M059J (cell line): ENCODE measurements at places on chromosomes 16 and 17.

DNA sequence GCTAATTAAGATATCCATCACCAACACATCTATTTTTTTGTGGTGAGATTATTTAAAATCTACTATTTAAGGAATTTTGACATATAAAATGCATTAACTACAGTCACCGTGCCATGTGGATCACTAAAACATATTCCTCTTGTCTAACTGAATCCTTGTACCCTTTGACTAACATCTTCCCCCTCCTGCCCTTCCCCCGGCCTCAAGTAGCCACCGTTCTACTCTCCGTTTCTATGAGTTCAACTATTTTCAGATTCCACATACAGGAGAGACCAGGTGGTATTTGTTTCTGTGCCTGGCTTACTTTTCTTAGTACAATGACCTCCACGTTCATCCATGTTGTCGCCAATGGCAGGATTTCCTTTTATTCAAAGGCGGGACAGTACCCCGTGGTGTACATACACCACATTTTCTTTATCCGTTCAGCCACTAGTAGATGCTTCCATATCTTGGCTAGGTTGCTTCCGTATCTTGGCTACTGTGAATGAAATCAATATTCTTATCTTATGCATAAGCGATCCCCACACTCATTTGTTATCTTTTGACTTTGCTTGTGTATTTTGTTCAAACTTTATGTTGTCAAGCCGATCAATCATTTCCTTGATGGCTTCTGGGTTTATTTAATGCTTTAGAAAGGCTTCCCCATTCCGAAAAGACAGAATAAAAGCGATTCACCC, 134.7 kb downstream of the KCNJ12 start:
- no peak for DNase-seq

- peak; percentile 82 for DNase-seq
Observed at GRCh38 chr17:77831474-77832179, 126.9 kb upstream of the TNRC6C start.

DNA sequence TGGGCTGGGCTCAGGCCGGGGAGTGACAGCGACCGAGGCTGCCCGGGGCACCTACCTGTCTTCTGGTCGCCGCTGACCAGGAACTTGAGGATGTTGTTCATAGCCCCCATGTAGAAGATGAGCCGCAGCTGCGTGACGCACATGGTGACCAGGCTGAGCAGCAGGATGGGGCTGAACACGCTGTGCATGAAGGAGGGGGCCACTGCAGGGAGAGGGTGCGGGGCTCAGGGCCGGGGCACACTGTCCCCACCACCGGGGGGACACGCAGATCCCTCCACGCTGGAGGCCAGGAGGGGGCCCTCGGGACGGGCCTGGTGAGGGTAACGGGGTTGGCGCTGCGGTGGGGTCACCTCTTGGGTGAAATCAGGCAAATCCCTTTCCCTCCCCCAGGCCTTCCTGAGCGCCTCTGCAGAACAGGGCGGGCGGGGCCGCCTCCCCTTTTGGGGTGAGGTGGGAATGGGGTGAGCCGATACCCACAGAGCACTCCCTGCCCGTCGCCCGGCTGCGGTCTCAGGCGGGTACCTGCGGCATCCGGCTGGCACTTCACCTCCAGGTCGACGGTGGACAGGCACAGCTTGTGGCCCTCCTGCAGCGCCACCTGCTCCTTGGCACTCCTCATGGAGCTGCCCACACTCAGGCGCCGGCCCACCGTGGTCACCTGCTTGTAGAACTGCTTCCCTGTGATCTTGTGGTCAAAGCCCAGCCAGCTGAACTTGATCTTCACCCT, 28.3 kb upstream of the PITPNA start:
- DNase-seq, result no peak

GRCh38 chr16:70665806-70666735, 19.7 kb downstream of the IL34 start:
- DNase-seq, result no peak

DNA sequence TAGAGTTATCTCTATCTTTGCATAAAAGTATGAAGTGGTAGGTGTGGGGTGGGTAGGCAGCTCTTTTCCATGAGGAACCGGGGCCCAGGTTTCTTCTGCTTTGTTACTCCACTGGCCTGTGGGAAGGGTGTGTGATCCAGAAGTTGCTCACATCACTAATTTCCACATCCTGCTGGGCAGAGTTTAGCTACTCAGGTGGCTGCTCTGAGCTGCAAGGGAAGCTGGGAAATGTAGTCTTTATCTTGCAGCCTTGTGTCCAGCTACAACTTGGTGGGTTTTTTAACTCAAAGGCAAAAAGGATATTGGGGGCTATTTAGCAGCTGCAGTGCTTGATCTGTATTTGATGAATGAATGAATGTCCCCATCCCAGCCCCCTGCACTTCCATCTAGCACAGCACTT, 335.3 kb downstream of the SNX29 start:
- peak; percentile 8 for DNase-seq

GRCh38 chr16:11674818-11675560, 6.7 kb downstream of the SNN start:
- DNase-seq, result peak; percentile 54

GRCh38 chr17:50843150-50843905, 7.9 kb downstream of the WFIKKN2 start:
- no peak for DNase-seq

DNA sequence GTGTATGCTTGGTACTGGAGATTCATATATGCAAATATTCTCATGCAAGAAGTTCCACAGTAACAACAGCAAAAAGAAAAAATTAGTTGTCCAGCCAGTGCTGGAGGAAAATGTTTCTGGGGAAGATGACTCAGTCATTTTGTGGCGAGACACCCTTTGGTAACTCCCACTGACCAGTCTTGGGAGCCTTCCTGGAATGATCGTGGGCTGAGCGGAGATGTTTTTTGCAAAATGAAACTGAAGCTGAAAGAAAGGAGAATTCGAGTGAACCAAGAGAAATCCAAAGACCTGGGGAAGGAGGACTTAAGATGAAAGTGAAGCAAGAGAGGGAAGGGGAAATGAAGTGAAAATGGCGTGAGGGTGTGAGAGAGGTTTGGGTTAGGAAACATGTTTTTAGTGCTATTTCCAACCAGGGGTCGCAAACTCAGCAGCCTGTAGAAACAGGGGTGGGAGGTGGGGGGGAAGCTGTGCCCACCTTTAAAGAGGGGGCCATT, 5.2 kb downstream of the ITPRIPL2 start:
- DNase-seq, result peak; percentile 93

DNA sequence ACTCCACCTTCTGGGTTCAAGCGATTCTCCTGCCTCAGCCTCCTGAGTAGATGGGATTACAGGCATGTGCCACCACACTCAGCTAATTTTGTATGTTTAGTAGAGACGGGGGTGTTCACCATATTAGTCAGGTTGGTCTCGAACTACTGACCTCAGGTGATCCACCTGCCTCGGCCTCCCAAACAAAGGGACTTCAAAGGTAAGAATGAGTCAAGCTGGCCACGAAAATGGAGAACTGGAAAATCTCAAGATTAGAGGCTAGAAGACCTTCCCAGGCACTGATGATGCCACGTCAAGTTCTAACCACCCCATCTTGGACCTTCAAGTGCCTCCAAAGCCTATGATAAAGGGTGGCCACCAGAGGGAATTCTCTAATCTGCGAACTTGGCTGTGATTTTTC, 1.3 kb upstream of the CCL15 start:
- no peak for DNase-seq

GRCh38 chr17:7141824-7142223, 27.2 kb upstream of the ASGR2 start:
- DNase-seq, result no peak

GRCh38 chr17:80464486-80464885, 11.9 kb downstream of the NPTX1 start:
- DNase-seq, result no peak

- peak; percentile 12 for DNase-seq
Observed at GRCh38 chr16:79089735-79090284, 510.7 kb downstream of the MAF start.

DNA sequence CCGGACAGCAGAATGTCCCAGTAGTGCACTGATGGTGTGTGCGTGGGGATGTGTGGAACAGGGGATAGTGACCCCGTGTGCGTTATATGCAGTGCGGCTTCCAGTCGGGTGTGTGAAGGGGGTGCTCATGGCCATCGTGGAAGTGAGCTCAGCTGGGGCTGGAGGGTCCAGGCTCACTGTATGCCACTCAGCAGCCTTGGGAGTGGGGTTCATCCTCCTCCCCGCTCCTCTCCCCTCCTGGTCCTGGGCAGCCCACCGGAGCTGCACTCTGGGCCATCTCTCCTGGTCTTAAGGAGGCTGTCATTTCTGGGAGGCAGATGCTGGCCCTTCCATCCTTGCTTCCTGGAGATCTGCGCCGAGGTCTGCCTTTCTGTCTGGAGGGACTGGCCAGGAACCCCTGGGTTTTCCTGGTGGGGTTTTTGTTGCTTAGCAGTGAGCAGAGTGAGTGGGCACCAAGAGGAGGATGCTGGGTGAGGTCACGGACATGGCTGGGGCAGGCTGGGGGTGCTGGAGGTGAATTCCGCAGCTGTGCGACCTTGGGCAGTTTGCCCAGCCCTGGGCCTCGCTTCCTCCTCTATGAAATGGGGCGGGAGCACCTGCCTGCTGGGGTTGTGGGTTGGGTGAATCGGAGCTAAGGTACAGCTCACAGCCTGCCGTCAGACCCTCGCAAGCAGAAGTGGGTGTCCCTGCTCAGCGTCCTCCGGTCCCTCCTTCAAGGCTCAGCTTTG, 164.1 kb downstream of the SEC14L1 start:
- no peak for DNase-seq

DNA sequence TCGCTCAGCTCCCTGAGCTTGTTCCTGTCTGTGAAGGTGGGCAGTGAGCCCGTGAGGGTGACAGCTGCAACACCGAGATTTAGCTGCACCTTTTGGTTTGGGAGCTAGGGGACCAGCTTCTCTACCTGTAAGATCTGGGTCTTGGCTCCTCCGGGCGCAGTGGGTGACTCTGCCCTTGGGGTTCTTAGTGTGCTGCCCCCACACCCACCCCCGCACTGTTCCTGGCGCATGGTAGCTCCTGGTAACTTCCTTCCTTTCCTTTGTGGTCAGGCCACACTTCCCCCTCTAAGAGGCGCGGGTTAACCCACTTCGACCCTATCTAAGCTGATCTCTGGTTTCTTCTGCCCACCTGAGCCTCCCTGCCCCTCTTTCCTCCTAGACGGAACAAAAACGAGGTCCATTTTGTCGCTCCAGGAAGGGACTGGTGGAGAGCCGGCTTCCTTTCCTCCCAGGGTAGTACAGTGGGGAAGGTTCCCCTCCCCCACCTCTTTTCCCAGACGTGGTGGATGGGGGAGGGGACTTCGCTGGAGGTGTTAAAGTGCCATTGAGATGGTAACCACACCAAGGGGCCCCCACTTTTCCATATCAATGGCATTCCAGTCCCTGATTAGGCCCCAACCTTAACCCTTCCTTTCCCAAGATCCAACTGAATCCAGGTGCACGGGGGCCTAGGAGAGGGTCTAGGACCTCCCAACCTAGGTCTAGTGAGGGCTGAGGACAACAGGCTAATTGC, 4.6 kb upstream of the CLDN9 start:
- DNase-seq, result no peak

DNA sequence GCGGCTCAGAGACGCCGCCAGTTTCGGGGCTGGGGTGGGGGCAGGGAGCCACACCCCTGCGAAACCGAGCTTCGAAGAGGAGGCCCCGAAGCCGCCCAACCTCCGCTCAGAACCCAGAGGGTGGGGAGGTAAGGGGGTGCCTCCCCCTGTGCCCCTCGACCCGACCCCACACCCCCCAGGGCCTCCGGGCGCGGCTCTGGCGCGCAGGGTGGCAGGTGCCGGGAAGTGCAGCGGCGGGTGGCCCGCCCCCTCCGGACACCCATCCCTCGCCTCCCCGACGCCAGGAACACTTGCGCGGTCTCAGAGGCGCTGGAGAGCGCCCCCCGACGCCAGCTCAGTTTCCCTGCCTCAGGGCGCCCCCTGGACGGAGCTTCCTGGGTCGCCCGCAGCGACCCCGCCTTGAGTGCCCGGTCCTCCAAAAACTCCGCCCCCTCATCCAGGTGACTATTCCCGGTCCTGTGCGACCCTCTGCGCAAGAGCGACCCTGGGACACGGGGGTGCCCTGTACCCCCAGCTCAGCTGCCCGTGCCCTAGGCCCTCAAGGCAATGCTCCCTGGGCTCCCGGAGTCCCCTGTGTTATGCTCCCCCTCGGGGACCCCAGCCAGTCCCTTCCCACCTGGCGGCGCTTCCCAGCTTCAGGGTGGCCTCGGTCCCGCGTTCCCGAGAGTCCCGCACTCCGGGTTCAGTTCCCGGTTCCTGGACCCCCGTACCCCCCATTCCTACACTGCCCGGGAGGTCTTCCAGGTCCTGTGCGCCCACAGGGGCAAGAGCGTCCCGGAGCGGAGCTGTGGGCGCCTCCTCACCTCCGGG, 562 bp downstream of the PPL start:
- no peak for DNase-seq

DNA sequence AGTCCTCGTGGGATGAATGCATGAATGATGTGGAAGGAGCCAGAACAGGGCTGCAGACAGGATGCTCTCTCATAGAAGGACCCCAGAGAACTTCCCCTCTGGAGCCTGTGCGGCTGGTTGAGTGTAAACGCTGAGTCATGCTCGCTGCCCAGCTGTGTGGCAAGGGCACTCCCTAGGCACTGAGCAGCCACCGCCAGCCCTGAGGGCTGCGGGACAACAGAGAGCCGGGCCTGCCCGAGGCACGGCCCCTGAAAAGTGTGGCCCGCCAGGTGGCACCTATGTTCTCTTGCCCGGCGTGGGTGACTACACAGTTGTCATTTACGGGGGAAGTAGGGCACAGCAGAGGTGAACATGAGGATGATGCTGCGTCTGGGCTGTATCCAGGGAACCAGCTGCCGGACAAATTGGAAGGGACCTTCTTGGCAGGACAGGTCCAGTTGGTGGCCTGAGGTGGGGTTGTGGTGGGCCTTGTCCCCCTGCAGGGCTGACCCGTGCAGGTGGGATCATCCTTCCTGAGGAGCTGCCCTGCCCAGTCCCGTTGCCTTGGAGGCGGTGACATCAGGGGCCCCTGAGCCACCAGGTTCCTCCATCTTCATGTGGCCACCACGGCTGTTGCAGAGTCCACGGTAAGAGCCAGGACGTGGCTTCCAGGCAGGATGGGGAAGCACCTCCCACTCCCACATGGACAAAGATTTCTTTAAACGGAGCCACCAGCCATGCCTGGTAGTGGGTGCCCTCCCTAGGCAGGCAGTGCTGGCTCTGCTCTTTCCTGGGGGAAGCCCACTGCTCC, 94.8 kb upstream of the CBX4 start:
- DNase-seq, result peak; percentile 72

GRCh38 chr17:27808628-27809027, 8.3 kb upstream of the NOS2 start:
- no peak for DNase-seq

GRCh38 chr16:75446416-75446815, 13.1 kb upstream of the CFDP1 start:
- no peak for DNase-seq
